DMS53 (cell line): ENCODE measurements at places on chromosomes 6 and 20.

DNA sequence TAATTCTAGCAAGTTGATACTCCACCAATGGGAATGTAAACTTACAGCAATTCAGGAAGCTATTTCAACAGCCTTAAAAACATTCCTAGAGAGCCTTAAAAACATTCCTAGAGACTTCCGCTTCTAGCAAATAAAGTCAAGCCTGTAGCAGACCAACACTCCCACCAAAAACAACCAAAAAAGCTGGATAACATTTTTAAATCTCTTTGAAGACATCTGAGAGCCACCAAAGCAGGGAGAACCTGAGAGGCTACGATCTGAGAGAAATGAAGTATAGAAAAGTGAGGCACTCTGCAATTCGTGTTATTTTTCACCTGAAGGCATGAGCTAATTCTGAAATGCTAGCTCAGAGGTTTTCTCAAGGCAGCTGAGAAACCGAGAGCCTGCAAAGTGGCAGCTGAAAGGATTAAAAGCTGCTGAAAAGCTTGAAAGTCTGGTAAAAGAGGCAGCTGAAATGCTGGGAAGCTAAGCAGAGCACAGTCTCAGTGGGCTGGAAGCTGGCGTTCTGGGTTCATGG is 20.9 kb downstream of the GPR63 start:
- no peak for DNase-seq

- DNase-seq = no peak
Observed at GRCh38 chr20:13292201-13292885, 71.3 kb downstream of the ISM1 start.

DNA sequence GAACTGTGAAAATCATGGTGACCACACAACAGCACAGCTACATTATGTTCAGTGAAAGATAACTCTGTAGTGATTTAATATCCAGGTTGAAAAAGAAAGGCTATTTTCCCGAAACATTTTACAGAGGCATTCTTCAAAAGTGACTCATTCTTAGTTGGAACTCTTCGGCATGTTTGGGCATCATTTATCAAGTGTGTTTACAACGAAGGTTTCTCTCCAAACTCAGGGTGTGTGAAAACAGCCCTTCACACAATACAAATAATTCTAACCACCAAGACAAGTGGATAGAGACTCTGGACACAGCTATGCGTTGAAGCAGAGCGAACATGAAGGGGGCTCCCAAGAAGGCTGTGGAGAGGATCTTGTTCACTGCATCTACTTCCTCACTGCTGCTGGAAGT is 57.6 kb downstream of the CBLN4 start:
- DNase-seq = no peak

GRCh38 chr6:115982453-115982852 is 78.2 kb downstream of the FRK start:
- DNase-seq = peak; percentile 78

- DNase-seq = no peak
Observed at GRCh38 chr6:100440935-100441334, 23.8 kb downstream of the SIM1 start.

DNA sequence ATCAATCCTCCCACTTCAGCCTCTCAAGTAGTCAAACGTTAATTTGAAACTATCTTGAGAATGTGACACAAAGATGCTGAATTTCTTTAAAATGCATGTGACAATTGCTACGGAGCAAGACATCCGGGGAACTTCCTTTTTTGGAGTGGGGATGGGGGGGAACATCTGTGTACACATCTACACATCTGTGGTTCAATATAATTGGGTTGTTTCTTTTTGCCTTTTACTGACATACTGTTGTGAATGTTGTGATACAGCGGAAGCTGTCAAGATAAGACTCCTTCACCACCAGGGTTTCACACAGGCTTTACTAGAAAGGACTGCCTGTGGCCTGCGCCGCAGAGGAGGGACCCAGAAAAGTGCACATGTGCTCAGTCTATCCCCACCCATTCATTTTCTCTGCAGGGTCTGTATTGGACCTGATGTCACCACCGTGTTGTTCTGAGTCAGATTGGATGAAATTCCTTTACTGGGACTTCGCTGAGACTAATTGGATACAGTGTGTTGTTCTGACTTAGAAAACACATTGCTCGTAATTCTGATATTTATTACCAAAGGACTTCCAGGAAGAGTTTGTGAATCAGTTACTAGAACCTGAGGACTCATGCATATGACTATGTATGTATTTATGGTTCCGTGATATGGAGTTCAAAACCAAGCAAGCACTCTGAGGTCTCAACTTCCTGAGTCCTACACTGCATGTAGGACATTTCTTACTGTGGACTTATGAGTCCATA is 98.7 kb upstream of the SGK1 start:
- DNase-seq = no peak
